ENCODE measurements at places on chromosomes 3 and 15.

DNA sequence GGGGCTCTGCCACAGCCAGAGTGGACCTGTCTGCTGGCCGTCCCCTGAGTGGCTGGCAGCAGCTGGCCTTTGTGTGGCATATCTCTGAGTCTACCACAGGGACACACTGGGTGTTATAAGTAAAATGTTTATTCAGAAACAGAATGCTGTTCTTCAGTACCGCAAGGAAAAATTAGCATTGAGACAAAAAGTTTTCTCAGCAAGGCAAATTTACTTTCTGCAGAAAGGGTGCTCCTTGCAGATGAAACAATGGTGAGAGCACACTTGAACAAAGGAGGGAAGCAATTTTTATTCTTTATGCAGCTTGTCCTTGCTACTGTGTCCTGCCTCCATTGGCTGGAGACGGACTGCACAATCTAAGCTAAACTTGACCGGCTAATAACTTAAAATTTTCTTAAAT, 4.0 kb downstream of the TMEM89 start:
- no peak for DNase-seq

- DNase-seq = peak; percentile 80
Observed at GRCh38 chr15:26891448-26892181, 24.8 kb downstream of the GABRA5 start.

GRCh38 chr15:71103102-71103676, 12.1 kb upstream of the THSD4 start:
- DNase-seq = peak; percentile 62

DNA sequence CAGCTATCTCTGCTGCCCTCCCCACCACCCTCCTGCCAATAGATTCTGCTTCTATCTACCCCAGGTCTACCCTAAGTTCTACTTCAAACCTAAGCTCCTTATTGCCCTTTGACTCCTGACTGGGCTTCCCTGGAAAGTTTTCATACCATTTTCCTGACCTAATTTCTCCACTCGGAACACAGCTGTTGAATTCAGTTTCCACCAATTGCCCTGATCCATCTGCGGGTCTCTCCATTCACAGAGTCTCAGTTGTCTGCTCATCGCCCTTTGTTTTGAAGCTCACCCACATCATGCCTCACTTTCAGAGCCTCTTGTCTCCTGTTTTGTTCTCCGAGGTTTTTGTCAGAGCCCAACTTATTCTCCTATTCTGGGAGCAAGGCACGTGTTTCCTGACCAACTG, 56.8 kb upstream of the ABI3BP start:
- DNase-seq = no peak

DNA sequence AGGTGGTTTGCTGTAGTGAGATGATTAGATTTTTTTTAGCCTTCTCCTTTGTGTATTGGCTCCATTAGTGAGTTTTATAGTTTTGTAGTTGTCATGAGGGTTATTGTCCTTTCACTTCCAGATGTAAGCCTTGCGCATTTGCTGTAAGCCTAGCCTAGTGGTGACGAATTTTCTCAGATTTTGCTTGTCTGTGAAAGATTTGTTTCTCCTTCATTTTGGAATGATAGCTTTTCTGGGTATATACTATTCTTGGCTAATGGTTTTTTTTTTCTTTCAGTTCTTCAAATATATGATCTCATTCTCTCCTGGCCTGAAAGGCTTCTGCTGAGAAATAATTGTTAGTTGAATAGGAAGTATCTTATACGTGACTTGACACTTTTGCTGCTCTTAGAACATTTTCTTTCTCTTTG, 166.5 kb upstream of the THRB start:
- no peak for DNase-seq
